ENCODE measurements at places on chromosomes 16 and 17.

- DNase-seq = no peak
These were observed 52.9 kb downstream of the ABAT start for GRCh38 chr16:8727131-8727806.

DNA sequence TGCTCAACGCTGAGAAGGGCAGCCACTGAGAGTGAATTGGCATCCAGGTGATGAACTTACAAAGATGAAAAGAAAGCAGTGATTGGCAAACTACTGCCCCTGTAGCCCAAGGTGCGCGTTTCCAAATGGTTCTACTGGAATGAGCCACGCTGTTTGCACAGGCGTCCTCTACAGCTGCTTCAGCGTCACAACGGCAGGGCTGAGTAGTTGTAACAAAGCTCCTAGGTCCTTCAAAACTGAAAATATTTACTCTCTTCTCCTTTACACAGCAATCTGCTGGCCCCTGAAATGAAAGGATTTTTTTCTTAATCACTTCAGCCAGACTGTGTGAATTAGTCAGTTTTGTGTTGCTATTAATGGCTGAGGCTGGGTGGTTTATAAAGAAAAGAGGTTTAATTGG lies 107.2 kb upstream of the FOXF1 start:
- no peak for DNase-seq

DNA sequence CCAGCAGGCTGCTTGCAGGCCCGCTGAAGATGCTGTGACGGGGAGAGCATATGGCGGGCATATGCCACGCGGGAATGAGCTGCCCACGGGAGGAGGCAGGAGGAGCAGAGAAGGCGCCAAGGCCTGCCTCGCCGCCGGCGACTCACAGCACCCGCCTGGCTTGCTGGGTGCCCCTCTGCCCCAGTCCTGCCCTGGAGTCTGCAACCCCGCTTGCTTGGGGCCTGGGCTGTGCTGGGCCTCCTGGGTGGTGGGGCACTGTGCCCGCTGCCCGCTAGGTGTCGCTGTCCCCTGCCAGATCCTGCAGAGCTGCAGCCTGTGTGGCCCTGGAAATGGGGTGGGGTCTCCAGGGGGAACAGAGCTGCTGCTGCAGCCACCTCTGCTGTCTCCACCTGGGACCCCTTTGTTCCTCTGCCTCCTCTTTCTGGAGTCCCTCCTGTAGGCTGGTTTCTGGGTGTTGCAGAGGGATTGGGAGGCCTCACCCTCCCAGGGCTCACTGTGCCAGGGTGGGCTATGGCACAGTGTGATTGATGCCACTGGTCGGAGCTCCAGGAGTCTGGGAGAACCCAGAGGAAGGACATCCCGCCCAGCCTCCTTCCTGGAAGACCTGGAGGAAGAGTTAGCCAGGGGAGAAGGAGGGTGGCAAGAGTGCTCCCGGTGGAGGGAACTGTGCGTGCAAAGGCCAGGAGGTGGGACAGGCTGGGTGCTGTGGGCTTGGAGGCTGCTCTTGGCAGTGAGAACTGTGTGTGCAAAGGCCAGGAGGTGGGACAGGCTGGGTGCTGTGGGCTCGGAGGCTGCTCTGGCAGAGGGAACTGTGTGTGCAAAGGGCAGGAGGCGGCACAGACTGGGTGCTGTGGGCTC lies 141.0 kb upstream of the CIBAR2 start:
- peak; percentile 30 for DNase-seq

GRCh38 chr17:82900741-82901140 lies 60.9 kb upstream of the ZNF750 start:
- DNase-seq = no peak

- no peak for DNase-seq
These were observed 4.9 kb downstream of the MYH1 start for GRCh38 chr17:10513299-10514067.

GRCh38 chr17:79500745-79501618 lies 109.9 kb downstream of the RBFOX3 start:
- DNase-seq = no peak

- no peak for DNase-seq
These were observed 52.4 kb upstream of the ATF7IP2 start for GRCh38 chr16:10333321-10334032.

GRCh38 chr16:30896889-30897733 lies 697 bp downstream of the CTF1 start:
- DNase-seq = peak; percentile 89

GRCh38 chr17:82905130-82905529 lies 65.3 kb upstream of the ZNF750 start:
- DNase-seq = no peak

GRCh38 chr16:4734730-4735535 lies 596 bp downstream of the DNAAF8 start:
- DNase-seq = peak; percentile 78

DNA sequence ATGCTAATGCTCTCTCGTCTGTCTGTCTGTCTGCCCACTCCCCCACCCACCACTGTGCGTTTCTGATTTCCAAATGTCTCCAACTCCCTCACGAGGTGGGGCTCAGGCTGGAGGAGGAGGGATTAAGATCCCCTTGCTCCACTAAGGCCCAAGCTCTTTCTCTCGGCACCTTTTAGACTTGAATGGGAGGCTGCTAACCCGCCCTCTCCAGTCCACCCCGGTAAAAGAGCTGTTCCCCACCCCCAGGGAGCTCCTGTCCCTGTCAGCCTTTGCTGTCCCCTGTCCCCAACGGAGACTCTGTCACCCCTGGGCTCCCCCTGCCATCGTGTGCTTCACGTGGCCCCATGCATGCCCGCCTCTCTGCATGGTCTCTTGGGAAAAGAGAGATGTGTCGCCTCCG lies 68.5 kb upstream of the PLCG2 start:
- DNase-seq = no peak

DNA sequence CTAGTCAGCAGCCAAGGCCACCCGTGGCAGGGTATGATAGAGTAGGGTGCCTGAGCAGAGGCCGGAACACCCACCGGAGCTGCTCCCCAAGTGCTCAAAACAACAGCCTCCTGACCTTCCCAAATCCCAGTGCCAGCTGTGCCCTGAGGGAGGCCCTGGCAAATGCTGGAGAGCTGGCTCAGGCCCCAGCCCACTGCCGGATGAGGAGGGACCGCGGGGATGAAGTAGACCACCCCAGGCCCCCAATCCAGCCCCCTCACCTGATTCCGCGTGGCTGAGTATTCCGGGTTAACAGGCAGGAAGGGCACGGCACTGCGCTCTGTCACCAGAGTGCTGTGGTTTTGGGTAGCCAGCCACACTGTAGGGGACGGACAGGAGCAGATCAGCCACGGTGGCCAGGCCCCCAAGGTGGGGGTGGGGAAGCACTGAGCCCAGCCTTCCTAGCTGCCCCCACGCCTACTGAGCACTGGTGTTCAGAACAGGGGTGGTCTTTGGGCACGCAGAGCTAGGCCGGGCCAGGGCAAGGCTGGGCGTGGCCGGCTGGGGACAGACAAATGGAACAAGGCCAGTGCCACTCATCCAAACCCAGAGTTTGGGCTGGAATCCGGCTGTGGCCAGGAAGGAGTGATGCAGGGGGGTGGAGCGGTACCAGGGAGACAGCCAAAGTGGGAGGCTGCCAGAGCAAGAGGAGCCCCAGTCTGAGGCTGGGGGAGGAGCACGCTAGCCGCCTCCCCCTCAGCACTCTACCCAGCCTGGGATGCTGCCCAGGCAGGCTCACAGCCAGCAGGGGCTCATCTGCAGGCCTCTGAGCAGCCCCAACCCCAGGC lies 9.1 kb downstream of the TP53I13 start:
- no peak for DNase-seq

DNA sequence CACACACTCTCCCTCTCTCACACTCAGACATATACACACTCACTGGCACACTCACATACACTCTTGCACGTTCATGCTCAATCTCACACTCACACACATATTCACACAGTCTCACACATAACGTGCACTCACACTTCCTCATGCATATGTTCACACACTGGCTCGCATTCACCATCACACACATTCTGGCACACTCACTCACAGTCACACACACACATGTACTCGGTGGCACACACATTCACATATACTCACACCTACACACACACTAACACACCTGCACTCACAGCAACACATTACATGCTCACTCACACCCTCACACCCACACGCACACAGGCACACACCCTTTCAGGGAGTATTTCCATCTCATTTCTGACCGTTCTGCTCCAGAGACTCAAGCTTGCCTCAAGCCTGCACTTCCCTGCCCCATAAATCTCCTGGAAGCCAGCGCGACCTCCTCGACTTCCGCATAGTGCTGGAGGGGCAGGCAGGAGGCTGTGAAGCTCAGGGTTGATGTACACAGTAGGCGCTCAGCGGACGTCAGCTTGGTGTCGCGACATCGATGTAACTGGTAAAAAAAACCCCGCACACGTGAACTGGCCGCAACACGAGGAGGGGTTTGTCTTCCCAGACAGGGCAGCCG lies 66.7 kb upstream of the FOXF1 start:
- DNase-seq = no peak

- no peak for DNase-seq
These were observed 77.1 kb downstream of the ELAC2 start for GRCh38 chr17:12940699-12941098.

DNA sequence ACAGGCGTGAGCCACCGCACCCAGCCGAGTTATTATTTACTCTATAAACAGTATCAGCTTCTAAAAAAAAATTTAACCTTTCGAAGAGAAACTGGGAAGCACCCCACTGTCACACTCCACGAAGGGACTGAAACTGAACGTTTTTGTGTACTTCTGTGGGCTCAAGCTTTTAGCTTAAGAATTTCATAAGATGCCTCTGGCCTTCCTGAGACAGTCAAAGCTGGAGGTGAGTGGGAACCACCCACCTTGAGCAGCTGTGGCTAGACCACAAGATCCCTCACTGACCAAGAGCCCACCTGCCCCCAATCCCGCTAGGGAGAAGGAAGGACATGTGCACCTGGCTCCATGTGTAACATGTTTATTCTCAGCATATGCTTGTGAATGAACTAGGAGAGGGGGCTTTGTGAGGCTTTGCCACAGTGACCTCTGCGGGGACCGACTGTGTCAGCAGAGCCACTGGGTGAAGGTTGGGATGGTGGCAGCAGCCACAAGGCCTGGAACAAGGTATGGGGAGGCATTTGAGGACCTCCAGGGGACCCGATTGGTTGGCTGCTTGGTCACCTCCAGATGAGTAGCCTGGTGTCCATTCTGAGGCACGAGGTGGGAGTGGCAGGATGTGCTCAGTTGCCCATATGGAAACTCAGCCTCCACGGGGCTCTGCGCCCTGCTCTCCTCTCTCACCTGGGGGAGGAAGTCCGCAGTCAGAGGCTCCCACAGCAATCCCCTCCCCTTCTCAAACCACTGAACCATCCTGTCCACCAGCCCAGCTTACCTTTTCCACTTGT lies 4.8 kb downstream of the DPEP3 start:
- DNase-seq = no peak

DNA sequence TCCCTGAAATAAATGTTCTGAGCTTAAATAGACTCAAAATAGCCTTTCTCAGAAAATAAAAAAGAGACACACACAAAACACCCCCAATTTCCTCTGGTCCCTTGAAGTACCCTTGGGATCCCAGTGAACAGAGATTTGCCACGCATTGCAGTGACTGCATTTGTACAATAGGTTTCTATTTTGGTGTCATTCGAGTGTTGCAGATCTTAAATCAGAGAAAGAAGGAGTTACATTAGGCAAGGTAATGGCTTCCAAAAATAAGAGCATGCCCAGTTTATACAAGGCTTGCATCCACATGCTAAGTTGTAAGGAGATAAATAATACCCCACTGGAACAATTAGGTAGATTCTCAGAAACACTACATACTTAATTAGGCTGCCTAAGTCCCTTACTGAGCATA lies 2.2 kb downstream of the TOX3 start:
- no peak for DNase-seq

DNA sequence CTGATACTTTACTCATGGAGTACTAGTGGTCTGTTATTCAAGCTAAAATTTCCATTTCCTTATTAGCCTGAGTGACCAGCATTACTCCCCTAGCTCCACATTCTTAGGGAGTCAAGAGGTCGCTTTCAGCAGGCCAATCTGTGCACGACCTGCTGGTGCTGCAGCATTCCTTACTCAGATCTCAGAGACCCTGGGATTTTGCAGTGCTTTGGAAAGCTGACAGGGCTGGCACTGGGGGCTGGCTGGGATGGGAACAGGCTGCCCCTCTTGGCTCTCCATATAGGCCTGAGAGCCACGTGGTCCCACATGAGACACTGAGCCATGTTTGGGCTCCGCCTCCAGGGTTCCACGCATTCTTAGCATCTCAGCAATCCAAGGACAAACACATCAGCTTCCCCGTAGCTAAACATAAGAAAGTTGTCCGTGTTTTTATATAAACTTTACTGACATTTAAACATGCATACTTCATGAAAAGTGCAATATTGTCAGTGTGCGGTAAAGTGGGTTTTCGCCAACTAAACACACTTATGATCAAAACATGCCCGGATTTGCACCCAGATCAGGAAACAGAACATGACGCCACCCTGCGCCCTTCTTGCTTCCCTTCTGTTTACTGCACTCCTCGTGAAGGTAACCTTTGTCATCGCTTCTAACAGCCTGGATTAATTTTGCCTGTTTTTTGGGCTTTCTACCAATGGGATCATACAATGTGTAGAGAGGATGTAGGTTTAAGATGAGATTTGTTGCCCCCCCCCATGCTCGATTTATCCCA lies 254.5 kb upstream of the CACNG5 start:
- peak; percentile 68 for DNase-seq

DNA sequence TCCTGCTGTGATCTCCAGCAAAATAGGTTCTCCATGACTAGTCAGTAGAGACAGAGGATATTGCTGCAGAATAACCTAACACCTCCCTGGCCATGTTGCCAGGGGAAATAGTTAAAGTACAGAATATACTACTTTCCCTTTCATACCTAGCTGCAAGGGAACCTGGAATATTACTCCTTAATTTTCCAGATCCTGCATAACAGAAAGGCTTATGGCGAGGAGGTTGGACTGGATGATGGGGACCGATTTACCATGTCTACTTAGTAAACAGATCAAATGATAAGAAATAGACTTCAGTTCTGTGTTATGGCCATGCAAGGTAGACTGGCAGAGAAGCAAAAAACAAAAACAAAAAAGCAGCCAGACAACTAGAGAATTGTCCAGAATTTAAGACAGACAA lies 117.4 kb downstream of the MSI2 start:
- DNase-seq = no peak

- DNase-seq = no peak
These were observed 5.0 kb downstream of the RPL19 start for GRCh38 chr17:39205112-39205526.

GRCh38 chr17:61755668-61756067 lies 107.7 kb downstream of the BRIP1 start:
- no peak for DNase-seq

GRCh38 chr17:78053777-78054468 lies 74.6 kb downstream of the TMC6 start:
- DNase-seq = no peak

DNA sequence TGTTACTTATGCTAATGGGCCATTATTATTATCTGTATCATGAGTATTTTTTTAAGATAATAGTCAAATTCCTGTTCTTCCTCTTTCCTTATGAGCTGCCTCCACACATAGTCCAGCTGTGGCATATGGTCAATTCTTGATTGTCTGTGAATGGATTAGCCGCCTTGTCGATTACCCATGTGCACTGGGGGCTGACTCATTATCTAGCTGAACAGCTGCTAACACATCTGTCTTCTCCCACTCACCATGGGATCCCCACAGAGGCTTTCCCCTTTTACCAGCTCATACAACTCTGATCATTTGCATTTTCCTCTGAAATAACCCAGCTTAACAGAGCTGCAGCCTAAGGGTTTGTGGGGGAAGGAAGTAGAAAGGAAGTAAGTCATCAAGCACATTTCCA lies 915.0 kb downstream of the CDH11 start:
- no peak for DNase-seq

Data from kidney tubule cell (primary cell).